Stromal cell of bone marrow (primary cell): ENCODE measurements at places on chromosomes 11 and 22.

GRCh38 chr11:2268729-2269600 lies 1.4 kb downstream of the ASCL2 start:
- no peak for DNase-seq

DNA sequence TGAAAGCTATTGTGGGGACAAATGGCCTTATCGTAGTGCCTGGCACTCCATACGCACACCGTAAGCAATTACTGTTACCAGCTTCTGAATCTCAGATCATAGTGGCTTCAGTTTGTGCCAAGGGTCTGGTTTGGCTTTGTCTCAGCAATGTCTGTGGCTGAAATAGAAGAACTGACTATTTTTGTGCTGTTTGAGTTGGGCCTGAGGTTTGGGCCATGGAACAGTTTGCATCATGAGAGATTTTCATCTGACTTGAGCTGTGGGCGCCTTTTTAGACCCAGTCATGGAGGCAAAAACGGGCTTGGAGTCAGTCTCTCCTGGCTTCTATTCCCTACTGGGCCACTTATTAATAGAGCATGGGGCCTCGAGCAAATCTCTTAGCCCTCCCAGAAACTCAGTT lies 121.1 kb upstream of the CRYBB3 start:
- DNase-seq = peak; percentile 64

GRCh38 chr11:74373382-74373781 lies 24.9 kb downstream of the PGM2L1 start:
- no peak for DNase-seq

DNA sequence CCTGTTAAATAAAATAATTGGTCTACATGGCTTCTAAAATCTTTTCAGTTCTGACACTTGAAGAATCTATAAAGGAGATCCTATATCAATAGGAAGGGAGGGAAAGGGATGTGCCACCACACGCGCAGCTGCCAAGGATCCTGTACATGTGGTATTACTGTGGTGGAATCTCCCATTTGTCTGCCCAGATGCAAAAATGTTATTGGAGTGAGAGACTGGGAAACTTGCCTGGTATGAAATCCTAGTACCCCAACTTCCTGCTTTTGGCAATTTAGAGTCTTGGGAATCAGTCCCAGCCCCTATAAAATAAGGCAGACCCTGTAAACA lies 81.9 kb upstream of the PICALM start:
- no peak for DNase-seq

GRCh38 chr11:123303924-123304323 lies 108.9 kb upstream of the CLMP start:
- no peak for DNase-seq

DNA sequence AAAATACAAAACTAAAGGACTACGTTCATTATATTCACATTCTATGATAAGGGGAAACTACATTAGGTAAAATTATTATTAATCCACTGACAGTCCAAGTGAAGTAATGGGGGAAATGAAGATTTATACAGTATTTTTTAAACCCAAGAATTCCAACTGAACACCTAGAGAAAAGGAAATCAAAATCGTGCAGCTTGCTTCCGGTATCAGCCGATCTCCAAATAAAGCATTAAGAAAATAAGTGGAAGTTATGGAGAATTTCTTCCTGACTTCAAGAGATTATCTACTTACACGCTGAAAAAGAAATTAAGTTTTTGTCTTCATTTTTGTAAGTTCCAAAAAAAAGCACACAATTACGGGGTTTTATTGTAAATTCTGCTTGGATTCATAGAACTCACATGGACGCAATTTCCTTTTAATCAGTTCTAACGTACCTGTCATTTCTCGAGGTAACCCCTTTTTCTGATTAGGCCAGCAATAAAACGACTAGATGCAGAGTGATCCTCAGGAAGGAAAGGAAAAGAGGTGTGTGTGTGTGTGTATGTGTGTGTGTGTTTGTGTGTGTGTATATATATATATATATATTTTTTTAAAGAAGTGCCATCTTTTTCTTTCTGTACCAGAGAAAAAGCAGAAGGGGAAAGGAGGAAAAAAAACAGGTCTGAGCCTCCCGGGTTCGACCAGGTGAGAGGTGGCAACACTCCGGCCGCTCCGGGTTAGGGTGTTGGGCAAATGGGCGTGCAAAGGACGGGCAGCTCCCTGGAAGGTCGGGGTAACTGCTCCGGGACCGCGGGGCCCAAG lies 1.1 kb downstream of the ZBTB44 start:
- no peak for DNase-seq

GRCh38 chr11:14544611-14545010 lies 24.4 kb upstream of the PSMA1 start:
- DNase-seq = peak; percentile 79

DNA sequence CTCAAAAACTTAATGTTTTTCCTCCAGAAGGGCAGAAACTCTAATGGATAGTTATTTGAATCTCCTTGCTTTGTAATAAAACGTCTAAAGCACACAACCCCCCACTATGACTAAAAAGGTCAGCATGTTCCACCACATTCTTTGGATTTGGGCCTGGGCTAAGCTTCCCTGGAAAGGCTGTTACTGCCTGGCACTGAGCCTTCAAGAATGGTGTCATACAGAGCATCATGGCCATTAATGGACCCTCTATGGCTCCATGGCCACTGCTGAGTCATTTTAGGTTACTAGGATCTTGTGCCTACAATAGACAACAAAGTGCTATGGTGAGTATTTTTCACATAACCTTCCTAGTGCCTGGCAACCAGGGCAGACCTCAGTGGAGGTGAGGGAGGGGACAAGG lies 242.6 kb upstream of the FAT3 start:
- DNase-seq = peak; percentile 100

DNA sequence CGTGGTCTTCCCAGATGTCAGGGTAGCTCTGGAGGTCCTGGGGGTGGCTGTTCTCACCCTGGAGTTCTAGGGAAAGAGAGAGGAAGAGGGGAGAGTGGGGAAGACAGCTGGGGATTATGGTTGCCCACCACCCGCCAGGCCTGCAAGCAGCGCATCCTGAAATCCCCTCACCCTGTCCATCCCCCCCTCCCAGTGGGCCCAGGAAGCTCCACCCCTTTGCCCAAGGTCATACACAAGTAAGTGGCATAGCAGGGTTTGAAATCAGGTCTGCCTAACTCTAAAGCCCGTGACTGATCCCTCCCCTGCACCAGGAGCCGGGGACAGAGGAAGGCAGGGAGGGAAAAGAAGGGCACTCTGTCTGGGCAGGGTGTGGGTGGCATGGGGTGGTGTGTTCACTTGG lies 105.3 kb downstream of the NECTIN1 start:
- DNase-seq = no peak

GRCh38 chr11:123694551-123694950 lies 40.1 kb upstream of the SCN3B start:
- no peak for DNase-seq

- peak; percentile 95 for DNase-seq
Observed at GRCh38 chr11:128039140-128040021, 548.0 kb downstream of the ETS1 start.
